Mesangial cell (primary cell): ENCODE measurements at places on chromosomes 16 and 17. TPM values are rescaled to one million over a fixed set of nuclear protein-coding genes. Genes with fewer than 3 reads are reported as not detected.

EVI2A gene
- total RNA-seq, result not detected in 2 replicates

KRT32 gene
- not detected in 2 replicates for total RNA-seq

TNK1 gene
- total RNA-seq, result 2.6 and 4.6 TPM in 2 replicates

TNFRSF13B gene
- not detected in 2 replicates for total RNA-seq

TBX2 gene
- 2.4 and 5.8 TPM in 2 replicates for total RNA-seq

RASD1 gene
- total RNA-seq, result 0.33 and 2.9 TPM in 2 replicates

ZNF785 gene
- 4.4 and 8.7 TPM in 2 replicates for total RNA-seq

METTL22 gene
- 28.2 and 29.2 TPM in 2 replicates for total RNA-seq

SLC6A2 gene
- total RNA-seq, result not detected in 2 replicates

GCGR gene
- total RNA-seq, result 0.63 TPM in 1 of 2 replicates, not detected in the other

GP2 gene
- total RNA-seq, result not detected in 2 replicates

TMEM204 gene
- total RNA-seq, result 1.6 and 4.4 TPM in 2 replicates

HS3ST6 gene
- not detected in 2 replicates for total RNA-seq

NR1D1 gene
- total RNA-seq, result 2.1 and 4.6 TPM in 2 replicates

CCL7 gene
- not detected in 2 replicates for total RNA-seq

CMC2 gene
- total RNA-seq, result 35.4 and 71.0 TPM in 2 replicates

LLGL1 gene
- total RNA-seq, result 61.1 and 64.2 TPM in 2 replicates

MPP2 gene
- total RNA-seq, result 2.8 and 4.4 TPM in 2 replicates

OR1A1 gene
- not detected in 2 replicates for total RNA-seq

CRYM gene
- 7.5 TPM in 1 of 2 replicates, not detected in the other for total RNA-seq

TEX19 gene
- not detected in 2 replicates for total RNA-seq

RFFL gene
- total RNA-seq, result 21.2 and 29.8 TPM in 2 replicates

RHBDL3 gene
- under 0.01 TPM in 1 of 2 replicates, not detected in the other for total RNA-seq

FASN gene
- 229 and 345 TPM in 2 replicates for total RNA-seq

CLDN6 gene
- total RNA-seq, result 31.8 and 63.8 TPM in 2 replicates

SCARF1 gene
- total RNA-seq, result 2.7 and 13.0 TPM in 2 replicates

OMG gene
- total RNA-seq, result not detected in 2 replicates

WNK4 gene
- total RNA-seq, result 4.8 and 6.7 TPM in 2 replicates

ADGRG3 gene
- not detected in 2 replicates for total RNA-seq

CDH13 gene
- total RNA-seq, result 53.9 and 98.6 TPM in 2 replicates

C1QTNF8 gene
- not detected in 2 replicates for total RNA-seq
